CD4-positive, CD25-positive, alpha-beta regulatory T cell (primary cell): ENCODE measurements at places on chromosomes 6 and 20. TPM values are rescaled to one million over a fixed set of nuclear protein-coding genes. Genes with fewer than 3 reads are reported as not detected.
A peak's percentile ranks its signal among the peaks of the same experiment; 100 is the strongest.

GRCh38 chr6:107894809-107895396 is 63.1 kb downstream of the SEC63 start:
- H3K27me3 ChIP-seq: no peaks in the 10 kb centered on the region
- H3K4me1 ChIP-seq: peaks cover 7% of the 10 kb centered on the region
- H3K36me3 ChIP-seq: peaks cover 55% of the 10 kb centered on the region
- no peak overlapping the region for H3K4me3 ChIP-seq

DNA sequence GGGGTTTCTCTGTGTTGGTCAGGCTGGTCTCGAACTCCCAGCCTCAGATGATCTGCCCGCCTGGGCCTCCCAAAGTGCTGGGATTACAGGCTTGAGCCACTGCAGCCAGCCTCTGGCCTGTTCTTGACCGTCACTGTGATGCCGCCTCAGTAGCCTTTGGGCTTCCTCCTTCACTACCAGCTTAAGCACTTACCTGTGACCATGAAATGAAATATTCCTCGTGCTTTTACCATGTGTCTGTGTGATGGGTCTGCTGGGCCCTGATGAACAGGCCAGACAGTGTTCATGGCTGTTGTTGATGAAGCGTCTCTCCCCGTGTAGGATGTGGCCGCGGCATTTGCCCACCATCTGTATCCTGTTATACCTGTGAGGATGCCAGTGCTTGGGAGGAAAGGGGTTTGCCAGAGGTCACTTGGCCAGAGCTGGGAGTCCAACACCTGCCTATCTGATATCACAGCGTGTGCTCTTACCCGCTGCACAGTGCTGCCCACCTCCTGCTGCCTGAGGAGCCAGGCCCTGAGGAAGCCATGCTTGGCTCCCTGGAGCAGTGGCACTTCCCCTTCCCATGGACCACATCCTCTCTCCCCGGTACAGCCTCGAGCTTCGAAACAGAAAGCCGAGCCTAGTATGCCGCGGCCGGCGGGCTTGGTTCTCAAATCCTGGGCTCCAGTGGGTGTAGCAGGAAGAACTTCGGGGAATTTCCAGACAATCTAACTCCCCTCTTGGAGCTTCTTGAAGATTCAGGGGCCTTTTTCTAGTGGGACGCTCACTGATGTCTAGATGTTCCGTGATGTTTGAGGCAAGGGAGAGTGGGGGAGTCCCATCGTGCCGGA is 167.9 kb downstream of the ZDHHC14 start:
- no peaks in the 10 kb centered on the region for H3K27me3 ChIP-seq
- H3K4me1 ChIP-seq: no peaks in the 10 kb centered on the region
- H3K27ac ChIP-seq: no peak overlapping the region
- no peaks in the 10 kb centered on the region for H3K36me3 ChIP-seq
- DNase-seq: no peak

DNA sequence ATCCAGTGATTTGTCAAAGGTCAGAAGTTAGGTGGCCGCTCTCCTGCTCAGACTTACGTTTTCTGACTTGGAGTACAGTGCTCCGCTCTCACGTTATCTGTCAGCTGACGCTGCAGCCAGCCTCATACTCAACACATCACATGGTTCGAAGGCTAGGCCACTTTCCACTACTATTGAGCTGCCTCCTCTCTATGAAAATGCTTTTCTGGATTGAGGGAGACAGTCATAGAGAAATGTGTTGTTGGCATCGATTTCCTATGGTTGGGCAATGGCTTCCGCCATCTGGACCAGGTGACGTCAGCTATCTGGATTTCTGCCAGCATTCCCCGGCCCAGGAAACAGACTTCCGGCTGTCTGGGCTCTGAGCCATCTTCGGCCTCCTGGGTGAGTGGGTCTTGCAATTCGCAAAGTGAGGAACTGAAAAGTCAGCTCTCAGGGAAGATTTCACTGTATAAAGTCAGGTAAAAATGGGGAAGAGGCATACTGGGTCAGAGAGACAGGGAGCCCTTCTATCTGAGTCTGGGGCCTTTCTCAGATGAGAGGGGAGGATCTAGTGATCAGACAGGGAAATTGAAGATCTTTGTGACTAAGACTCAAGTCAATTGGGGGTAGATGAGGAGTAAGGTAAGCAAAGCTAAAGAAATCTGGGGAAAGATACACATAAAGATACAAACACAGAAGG is 37.5 kb upstream of the IER3 start:
- no peaks in the 10 kb centered on the region for H3K4me1 ChIP-seq
- no peaks in the 10 kb centered on the region for H3K36me3 ChIP-seq

DNA sequence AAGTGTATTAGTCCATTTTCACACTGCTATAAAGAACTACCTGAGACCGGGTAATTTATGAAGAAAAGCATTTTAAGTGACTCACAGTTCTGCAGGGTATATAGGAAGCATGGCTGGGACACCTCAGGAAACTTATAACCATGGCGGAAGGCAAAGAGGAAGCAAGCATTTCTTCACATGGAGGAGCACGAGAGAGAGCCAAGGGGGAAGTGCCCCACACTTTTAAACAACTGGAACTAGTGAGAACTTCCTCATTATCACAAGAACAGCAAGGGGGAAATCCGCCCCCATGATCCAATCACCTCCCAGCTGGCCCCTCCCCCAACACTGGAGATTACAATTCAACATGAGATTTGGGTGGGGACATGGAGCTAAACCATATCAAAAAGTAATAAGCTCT is 28.3 kb upstream of the B3GAT2 start:
- no peak overlapping the region for H3K4me3 ChIP-seq
- no peak for DNase-seq
- no peaks in the 10 kb centered on the region for H3K36me3 ChIP-seq

DNA sequence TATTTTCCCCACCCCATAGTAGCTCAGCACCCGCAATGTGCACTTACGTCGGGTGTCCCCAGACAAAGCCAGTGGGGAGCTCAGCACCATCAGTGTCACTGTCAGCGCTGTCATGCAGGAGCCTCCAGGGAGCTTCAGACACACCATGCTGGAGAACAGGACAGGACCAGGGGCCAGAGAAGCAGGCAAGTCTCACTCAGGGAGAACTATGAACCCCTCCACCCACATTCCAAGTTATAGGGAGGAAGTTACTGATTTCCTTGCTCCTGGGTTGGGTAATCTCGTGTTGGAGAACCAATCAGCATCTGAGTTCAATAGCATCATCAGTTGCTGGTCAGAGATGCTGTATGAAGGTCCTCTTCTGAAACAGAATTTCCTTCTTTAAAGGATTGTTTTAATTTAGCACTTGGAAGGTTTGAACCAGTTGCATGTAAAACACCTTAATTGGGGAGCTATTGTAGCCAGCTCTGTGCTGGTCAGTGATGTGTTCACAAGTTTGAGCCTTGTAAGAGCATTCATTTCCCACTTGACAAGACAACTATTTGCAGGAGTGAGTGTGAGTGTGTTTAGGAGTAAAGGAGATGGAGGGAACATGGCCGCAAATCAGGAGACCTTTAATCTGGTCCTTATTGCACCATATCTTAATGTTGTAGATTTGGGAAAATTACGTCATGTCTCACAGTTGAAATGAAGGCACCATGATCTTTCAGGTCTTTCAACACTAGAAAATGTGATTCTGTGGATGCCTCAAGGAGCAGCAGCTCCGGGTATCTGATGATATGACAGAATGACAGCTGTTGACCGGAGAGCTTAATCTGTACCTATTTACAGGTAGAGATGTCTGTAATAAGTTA is at the start of gene HLA-DRB1:
HLA-DRB1 (minus strand) TSS at position 253 of the 854 bp plus-strand sequence; CDS start at position 147, 106 bp downstream.
- H3K4me3 ChIP-seq: peak within 1 kb of the TSS; percentile 83
- peak; percentile 12 for DNase-seq
- peak within 1 kb of the TSS; percentile 41 for H3K27ac ChIP-seq
- no peaks in the 10 kb centered on the region for H3K4me1 ChIP-seq

GRCh38 chr6:121858986-121859385 is 423.5 kb downstream of the GJA1 start:
- H3K36me3 ChIP-seq: no peaks in the 10 kb centered on the region
- H3K4me3 ChIP-seq: no peak overlapping the region
- H3K27ac ChIP-seq: no peak overlapping the region
- DNase-seq: no peak
- H3K27me3 ChIP-seq: no peaks in the 10 kb centered on the region
- no peaks in the 10 kb centered on the region for H3K4me1 ChIP-seq

- no peaks in the 10 kb centered on the region for H3K27me3 ChIP-seq
- DNase-seq: no peak
- peaks cover 49% of the 10 kb centered on the region for H3K4me1 ChIP-seq
- no peaks in the 10 kb centered on the region for H3K36me3 ChIP-seq
Measured at GRCh38 chr6:16690608-16691142, 70.6 kb downstream of the ATXN1 start.

DNA sequence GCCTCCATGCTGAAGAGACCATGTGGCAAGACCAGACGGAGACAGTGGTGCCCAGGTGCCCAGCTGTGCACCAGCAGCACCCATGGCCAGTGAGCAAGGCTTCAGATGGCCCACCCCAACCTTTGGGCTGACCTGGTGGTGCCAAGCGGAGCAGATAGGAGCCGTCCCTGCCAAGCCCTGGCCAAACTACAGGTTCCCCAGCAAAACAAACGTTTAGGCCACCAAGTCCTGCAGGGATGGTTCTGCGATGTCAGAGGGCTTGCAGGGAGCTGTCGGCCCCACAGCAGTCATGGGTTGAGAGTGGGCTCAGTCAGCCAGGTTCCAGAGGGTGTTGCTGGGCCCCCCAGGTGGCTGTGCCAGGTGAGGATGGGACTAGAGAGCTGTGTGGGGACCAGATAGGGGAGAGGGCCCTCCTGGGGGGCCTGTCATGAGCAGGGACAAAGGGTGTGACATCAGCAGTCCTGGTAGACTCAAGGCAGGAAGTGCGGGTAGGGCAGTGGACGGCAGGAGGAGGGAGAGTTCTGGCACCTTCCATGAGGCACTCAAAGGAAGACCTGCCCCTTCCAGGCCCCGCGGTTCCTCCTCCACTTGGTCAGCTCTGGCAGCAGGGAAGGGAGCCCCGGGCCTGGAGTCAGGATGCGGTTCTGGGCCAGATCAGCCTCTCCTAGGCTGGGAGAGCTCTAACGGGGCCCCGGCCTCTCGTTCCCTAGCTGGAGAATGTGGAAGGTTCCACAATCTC is 342.4 kb downstream of the ZFAND3 start:
- H3K27ac ChIP-seq: no peak overlapping the region
- no peaks in the 10 kb centered on the region for H3K4me1 ChIP-seq
- no peak for DNase-seq
- H3K4me3 ChIP-seq: no peak overlapping the region
- H3K36me3 ChIP-seq: no peaks in the 10 kb centered on the region

GRCh38 chr20:37251825-37252477 is 9.7 kb downstream of the GHRH start:
- H3K4me3 ChIP-seq: no peak overlapping the region
- DNase-seq: no peak
- H3K4me1 ChIP-seq: no peaks in the 10 kb centered on the region
- no peak overlapping the region for H3K27ac ChIP-seq

GRCh38 chr20:44910690-44911262 is 916 bp downstream of the PABPC1L start:
- H3K36me3 ChIP-seq: peaks cover 27% of the 10 kb centered on the region
- peak overlapping the region; percentile 55 for H3K27ac ChIP-seq
- peak overlapping the region; percentile 42 for H3K4me3 ChIP-seq
- DNase-seq: no peak
- H3K27me3 ChIP-seq: no peaks in the 10 kb centered on the region
- H3K4me1 ChIP-seq: peaks cover 14% of the 10 kb centered on the region

DNA sequence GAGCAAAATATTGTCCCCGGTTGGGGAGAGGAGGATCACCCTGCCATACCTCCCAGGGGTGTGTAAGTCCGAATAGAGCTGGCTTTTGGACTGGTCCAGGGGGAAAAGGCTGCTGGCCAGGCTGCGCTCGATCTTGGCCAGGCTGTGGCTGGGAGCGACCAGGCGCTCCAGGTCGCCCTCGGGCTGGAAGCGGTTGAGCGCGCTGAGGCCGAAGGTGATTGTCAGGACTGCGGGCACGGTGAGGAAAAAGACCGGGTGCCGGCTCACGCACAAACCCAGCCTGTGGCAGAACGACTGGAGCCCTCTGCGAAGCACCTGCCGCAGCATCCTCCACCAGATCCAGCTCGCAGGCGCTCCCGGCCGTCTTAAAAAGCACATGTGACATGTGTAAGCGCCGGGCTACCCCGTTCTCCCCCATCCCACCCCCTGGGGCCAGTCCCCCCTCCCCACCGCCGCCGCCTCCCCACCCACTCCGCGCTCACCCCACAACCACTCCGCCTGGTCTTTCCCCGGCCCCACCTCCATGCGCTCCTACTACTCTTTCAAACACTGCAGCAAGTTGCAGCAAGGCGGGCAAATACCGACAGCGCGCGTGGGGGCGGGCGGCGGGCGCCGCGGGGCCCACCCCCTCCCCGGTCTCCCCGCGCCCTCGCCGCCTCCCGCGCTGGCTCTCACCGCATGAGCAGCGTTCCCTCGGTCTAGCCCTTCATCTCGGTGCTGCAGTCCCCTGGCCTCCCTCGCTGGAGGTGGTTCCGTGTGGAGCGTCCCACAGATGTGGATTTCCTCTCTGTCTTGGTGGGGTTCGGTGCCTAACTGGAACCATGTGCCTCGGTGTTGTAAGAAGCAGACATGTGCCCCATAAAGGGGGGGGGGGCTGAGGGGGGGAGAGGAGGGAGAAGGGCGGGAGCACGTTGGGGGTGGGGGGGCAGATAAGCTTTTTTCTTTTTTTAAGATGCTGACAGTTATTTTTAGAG is 42.4 kb downstream of the PTCHD4 start:
- H3K4me3 ChIP-seq: no peak overlapping the region
- H3K27me3 ChIP-seq: no peaks in the 10 kb centered on the region
- no peaks in the 10 kb centered on the region for H3K36me3 ChIP-seq
- no peak overlapping the region for H3K27ac ChIP-seq
- no peaks in the 10 kb centered on the region for H3K4me1 ChIP-seq
- DNase-seq: no peak

DNA sequence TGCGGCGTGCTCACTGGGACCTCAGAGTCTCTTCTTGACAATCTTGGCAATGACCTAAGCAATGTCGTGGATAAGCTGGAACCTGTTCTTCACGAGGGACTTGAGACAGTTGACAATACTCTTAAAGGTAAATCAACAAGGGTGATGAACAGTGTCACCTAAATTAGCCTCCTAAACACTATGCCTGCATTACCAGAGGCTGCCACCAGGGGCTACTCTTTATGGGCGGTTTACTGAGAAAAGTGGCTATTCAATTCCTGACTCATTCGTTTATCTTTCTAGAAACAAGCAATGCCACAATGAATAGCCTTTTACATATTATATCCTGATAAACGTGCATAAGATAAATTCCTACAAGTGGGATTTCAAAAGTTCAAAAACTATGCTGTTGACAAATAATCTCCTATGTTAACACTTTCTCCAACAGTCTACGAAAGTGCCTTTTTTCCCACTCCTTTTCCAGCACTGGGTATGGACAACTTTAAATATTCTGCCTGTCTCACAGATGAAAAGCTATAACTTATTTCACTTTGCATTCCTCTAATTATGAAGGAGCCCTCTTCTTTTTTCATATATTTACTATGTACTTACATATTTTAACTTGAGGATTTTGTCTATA is 1.3 kb downstream of the BPIFA2 start:
- H3K27ac ChIP-seq: no peak overlapping the region
- no peak for DNase-seq
- H3K27me3 ChIP-seq: peaks cover 3% of the 10 kb centered on the region
- no peaks in the 10 kb centered on the region for H3K36me3 ChIP-seq
- no peak overlapping the region for H3K4me3 ChIP-seq

Gene LCA5
- 0.17 TPM for polyA plus RNA-seq

Gene EFHC1
- not detected for polyA plus RNA-seq

Gene CCDC170
- not detected for polyA plus RNA-seq

Gene ENPP3
- not detected for polyA plus RNA-seq

Gene ADTRP
- 41.6 TPM for polyA plus RNA-seq

Gene GSTA2
- polyA plus RNA-seq: not detected

Gene CSTF1
- 48.8 TPM for polyA plus RNA-seq

Gene STMND1
- not detected for polyA plus RNA-seq

Gene LAMA2
- 0.09 TPM for polyA plus RNA-seq

Gene NKAIN2
- not detected for polyA plus RNA-seq
